Stimulated activated memory B cell treated with anti-CD40 and anti-IgM and Interleukin-4, amounts not matched to agents 10 μg/mL and 1 μg/mL and 100 μg/mL, for 72 hours (primary cell): ENCODE measurements at places on chromosomes 12 and 14.

DNA sequence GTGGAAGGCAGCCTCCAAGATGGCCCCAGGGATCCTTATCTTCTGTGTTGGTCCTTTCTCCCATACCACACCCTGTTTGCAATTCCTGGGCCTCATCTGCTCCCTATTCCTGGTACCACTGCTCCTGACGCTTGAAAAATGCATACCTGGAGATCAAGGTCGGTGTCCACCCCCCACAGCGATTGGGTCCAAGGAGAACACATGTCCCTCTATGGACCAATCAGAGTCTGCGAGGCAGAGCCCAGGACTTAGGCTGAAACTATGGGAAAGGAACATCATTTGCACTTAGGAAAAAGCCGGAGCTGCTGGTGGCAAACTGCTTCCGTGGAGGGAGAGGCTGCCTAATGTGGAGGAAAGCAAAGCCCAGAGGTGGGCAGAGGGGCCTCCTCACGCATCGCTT, 33.3 kb upstream of the ITPK1 start:
- no peak for ATAC-seq

DNA sequence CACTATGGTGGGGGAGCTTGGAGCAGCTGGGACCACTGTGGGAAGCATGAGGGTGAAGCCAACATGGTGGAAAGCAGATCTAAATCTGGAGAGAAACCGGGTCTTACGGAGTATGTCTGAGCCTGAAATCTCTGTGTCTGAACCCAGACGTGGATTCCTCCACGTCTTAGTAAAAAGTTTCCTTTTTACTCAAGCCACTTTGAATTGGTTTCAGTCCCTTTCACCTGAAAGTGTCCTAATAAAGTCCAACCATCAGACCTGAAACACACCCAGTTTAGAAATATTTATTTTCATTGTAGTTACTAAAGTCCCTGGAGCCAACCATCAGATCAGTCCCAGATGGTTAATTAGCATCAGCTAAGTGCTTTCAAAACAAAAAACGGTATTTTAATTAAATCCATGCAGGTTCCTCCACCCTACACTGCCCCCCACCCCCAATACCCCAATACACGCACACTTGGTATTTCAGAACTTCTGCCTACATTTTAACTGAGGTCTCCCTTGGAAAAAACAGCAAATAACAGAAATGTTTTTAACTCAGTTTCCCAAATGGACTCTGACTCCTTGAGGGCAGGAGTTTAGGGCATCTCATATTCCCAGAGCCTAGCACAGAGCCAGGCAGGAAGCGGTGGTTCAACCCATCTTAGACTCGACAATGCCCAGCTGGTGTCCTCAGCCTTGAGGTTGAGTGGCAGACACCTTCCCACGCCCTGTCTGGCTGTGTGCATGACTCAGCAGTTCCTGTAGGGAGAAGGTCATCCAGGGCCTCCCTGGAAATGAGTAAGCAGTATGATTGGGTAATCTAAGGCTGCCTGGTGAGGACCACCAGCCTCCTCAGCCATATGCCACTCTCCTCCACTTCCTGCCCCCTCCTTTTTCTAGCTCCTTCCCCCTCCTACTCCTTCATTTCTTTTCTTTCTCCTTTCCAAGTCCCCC, 175.8 kb downstream of the TTC8 start:
- ATAC-seq, result peak; percentile 39

- no peak for ATAC-seq
These were observed 23.4 kb downstream of the DLK1 start for GRCh38 chr14:100749967-100750597.

GRCh38 chr12:64253356-64253755, 31.3 kb upstream of the KICS2 start:
- no peak for ATAC-seq
